Activated CD4-positive, alpha-beta T cell treated with anti-CD3 and anti-CD28 coated beads, Interleukin-2, amount 10 ng/mL, durations not matched to agents 24 days and 14 days (primary cell): ENCODE measurements at places on chromosomes 1 and 21. TPM values are rescaled to one million over a fixed set of nuclear protein-coding genes. Genes with fewer than 3 reads are reported as not detected.

DNA sequence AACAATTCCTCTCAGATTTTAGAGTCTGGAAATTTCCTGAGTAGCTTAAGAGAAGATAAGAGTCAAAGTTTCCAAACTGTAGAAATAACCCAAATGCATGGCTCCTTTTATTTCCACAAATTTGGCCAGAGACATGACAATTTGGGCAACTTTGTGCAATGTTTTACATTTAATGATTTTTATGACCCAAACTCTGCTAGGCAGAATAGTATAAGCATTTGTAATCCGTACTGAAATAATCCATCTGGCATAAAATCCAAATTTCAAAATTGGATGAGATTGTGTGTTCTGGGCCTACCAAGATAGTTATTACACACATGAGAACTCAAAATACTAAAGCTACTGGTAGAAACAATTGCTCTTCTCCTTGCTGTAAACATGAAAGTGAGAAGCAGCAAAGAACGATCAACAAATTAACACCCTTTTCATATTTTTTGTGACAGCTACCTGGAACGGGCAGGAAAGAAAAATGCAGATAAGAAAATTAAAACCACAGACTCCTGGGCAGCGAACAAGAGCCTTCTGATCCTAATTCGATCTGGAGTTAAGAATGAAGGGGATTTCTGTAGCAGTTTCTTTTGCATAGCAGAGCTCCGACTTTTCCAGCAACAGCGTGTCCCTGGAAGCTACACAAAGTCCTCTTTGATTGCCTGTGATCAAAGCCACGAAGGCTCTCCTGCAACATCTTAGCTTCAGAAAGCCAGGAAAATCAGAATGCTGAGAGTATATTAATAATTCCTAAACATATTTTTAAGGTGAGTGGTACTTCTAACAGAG lies 191.2 kb downstream of the GRIK1 start:
- no peaks in the 10 kb centered on the region for H3K36me3 ChIP-seq
- no peaks in the 10 kb centered on the region for H3K4me1 ChIP-seq
- H3K27ac ChIP-seq: no peak overlapping the region
- no peaks in the 10 kb centered on the region for H3K27me3 ChIP-seq
- no peak overlapping the region for H3K4me3 ChIP-seq

DNA sequence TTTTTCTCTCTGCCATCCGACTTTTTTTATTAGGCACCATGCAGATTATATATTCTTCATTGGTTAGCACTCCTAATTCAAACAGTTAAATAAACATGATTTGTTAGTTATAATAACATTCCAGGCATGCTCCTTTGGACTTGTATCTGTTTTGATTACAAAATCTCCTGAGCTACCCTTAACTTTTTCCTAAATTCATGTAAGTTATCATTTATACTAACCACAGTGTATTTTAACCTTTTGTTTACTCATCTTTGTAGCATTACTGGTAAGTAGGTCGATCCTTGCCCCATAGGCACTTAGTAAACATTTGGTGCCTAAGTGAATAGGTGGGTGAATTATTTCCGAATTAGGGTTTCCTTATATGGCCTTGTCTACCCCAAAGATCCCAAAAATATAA lies 43.8 kb downstream of the MIER1 start:
- no peak overlapping the region for H3K4me3 ChIP-seq
- H3K27ac ChIP-seq: no peak overlapping the region
- no peaks in the 10 kb centered on the region for H3K27me3 ChIP-seq
- DNase-seq: no peak
- peaks cover 62% of the 10 kb centered on the region for H3K36me3 ChIP-seq
- peaks cover 9% of the 10 kb centered on the region for H3K4me1 ChIP-seq

The KCNH1 gene
- total RNA-seq: not detected in 2 replicates

DNA sequence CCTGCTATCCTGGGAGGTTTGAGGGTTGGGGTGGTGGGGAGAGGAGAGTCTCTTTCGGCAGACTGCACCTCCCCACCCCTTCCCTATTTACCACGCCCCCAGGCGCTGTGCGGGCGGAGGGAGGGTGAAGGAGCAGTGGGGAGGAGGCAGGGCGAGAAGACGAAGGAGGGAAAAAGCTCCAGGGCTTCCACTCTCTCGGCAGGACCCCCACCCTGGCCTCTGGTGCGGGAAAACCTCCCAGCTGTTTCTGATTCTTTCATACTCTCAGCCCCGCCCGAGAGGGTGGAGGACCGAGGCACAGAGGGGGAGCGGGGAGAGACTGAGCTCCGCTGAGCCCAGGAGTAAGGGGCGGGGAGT lies 866 bp upstream of the WNT2B start:
- no peaks in the 10 kb centered on the region for H3K36me3 ChIP-seq
- H3K27me3 ChIP-seq: peaks cover 62% of the 10 kb centered on the region
- peaks cover 8% of the 10 kb centered on the region for H3K4me1 ChIP-seq
- DNase-seq: peak; percentile 73
- H3K27ac ChIP-seq: no peak overlapping the region

GRCh38 chr1:111908011-111908621 lies 81.4 kb downstream of the KCND3 start:
- peaks cover 10% of the 10 kb centered on the region for H3K27me3 ChIP-seq
- H3K4me1 ChIP-seq: peaks cover 3% of the 10 kb centered on the region
- no peak for DNase-seq

The PRDM16 gene
- total RNA-seq: not detected in 2 replicates

DNA sequence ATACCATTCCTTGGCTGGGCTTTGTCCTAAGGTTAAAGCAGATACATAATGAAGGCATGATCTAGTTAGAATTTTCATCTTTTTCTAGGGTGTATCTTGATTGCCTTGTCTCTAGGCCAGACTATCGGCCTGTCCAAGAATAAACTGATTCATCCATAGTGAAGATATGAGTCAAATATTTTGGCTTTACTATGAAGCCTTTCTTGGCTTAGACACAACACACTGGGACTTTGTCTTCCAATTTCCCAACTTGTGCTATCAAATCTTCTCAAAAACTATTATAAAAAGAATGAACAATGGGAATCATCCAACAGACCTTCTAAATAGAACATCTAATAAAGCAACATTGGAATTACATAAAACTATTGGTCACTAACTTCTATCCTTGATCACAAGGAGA lies 64.8 kb downstream of the WARS2 start:
- H3K4me3 ChIP-seq: no peak overlapping the region
- H3K27me3 ChIP-seq: no peaks in the 10 kb centered on the region
- no peak overlapping the region for H3K27ac ChIP-seq
- no peak for DNase-seq

GRCh38 chr1:175158170-175158591 lies 34.4 kb downstream of the KIAA0040 start:
- peaks cover 33% of the 10 kb centered on the region for H3K4me1 ChIP-seq

DNA sequence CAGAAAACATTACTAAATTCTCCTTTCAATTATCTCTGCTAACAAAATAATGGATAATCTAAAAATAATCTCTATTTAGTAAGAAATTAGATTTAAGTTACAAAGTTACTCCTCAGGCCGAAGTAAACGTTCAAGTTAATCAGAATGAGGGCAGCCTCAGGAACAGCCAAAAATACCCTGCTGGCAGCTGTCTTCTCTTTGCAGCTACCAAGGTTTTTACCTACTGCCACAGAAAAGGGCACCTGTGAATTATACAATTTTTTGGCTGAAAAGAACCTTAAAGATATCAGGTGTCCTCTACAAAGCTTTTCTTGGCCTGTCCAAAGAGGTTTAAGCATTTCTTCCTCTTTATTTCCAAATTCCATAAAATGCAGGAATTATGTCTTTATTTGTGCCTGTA lies 84.4 kb downstream of the AKT3 start:
- DNase-seq: no peak
- no peaks in the 10 kb centered on the region for H3K36me3 ChIP-seq
- no peak overlapping the region for H3K27ac ChIP-seq
- no peaks in the 10 kb centered on the region for H3K4me1 ChIP-seq
- H3K4me3 ChIP-seq: no peak overlapping the region
- H3K27me3 ChIP-seq: peaks cover 2% of the 10 kb centered on the region

The ANKRD65 gene
- not detected in 2 replicates for total RNA-seq

The ST6GALNAC5 gene
- not detected in 2 replicates for total RNA-seq

The TTLL10 gene
- not detected in 2 replicates for total RNA-seq

The LRRIQ3 gene
- 0.17 and 0.35 TPM in 2 replicates for total RNA-seq

The AQP10 gene
- not detected in 2 replicates for total RNA-seq

The UBXN10 gene
- 1.2 and 1.3 TPM in 2 replicates for total RNA-seq

The KRTAP19-3 gene
- not detected in 2 replicates for total RNA-seq

DNA sequence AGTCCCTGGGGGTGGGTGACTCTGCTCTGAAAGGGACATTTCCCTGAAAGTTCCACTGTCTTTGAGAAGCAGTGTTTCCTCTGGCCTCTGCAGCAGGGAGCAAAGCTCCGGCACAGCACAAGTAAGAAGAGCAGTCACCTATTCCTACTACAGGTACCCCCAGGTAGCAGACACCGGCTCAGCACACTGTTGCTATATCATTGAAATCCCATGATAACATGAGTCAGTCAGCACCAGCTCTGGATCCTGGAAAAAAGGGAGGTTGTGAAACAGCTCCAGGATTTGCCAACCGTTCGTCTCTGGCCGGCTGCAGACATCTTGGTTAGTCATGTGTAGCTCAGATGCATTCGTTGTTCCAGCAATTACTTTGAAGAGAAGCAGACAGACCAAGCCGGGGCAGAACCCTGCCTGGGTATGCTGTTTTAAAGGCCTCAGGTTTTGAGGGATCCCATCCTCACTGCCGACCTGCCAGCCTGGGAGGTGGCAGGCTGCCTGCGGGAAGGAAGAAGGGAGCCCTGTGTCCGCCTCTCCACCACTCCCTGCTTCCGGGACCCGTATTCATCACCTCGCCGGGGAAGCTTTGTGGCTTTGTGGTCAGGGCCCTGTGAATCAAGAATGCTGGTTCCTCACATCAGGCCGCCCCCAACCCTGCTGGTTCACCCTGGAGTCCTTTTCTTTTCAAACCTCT lies 139.2 kb downstream of the CLIC6 start:
- peaks cover 64% of the 10 kb centered on the region for H3K4me1 ChIP-seq
- H3K27me3 ChIP-seq: no peaks in the 10 kb centered on the region
- DNase-seq: peak; percentile 86
- H3K27ac ChIP-seq: peak overlapping the region; percentile 94
- peak overlapping the region; percentile 57 for H3K4me3 ChIP-seq

DNA sequence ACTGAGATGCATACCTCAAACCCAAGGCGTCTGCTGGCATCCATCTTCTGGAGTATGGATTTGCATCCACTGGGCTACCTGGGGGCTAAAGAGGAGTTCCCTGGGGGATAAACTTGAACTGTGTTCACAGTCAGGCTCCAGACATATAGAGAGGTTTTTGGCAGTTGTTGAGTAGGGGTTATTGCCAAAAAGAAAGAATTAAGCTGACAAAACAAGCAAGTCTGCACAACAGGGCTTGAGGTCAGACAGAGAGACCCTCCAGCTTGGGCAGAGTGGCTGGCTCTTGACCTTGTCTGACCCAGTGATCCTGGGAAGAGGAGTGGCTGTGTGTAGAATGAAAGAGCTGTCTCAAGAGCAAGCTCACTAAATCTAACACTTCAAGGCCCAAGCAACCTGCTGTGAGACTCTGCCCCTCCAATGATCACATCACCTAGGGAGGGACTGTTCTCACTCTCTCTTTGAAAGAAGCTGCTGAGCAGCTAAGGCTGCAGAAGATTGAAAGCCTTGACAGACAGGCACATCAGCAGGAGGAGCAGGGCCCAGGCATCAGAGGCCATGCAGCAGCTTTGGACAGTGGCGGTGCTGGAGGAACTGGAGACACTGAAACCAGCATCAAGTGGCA lies 61.5 kb downstream of the SYT2 start:
- DNase-seq: no peak
- H3K27ac ChIP-seq: no peak overlapping the region
- H3K4me3 ChIP-seq: no peak overlapping the region
- H3K36me3 ChIP-seq: no peaks in the 10 kb centered on the region
